Purkinje cell (primary cell): ENCODE measurements at places on chromosomes 1 and 21. TPM values are rescaled to one million over a fixed set of nuclear protein-coding genes. Genes with fewer than 3 reads are reported as not detected.

Gene LRRC38
- not detected in 2 replicates for polyA plus RNA-seq

Gene SMAP2
- polyA plus RNA-seq, result 95.3 and 110 TPM in 2 replicates

Gene DNAJC11
- 26.0 and 32.5 TPM in 2 replicates for polyA plus RNA-seq

Gene ATP5PB
- 901 and 1,193 TPM in 2 replicates for polyA plus RNA-seq

Gene CTTNBP2NL
- polyA plus RNA-seq, result 20.9 and 38.0 TPM in 2 replicates

Gene CRP
- polyA plus RNA-seq, result not detected in 2 replicates

Gene SEMA6C
- 0.95 and 2.5 TPM in 2 replicates for polyA plus RNA-seq

Gene BGLAP
- not detected in 2 replicates for polyA plus RNA-seq

Gene INPP5B
- polyA plus RNA-seq, result 0.48 and 1.2 TPM in 2 replicates

Gene CGN
- polyA plus RNA-seq, result 0.18 and 1.5 TPM in 2 replicates

Gene HCRTR1
- polyA plus RNA-seq, result not detected in 2 replicates

Gene CHIA
- polyA plus RNA-seq, result not detected in 2 replicates

Gene CR1L
- not detected in 2 replicates for polyA plus RNA-seq

Gene OLIG2
- 0.35 and 1.0 TPM in 2 replicates for polyA plus RNA-seq

Gene ZNF436
- 4.3 and 5.7 TPM in 2 replicates for polyA plus RNA-seq

Gene HHAT
- polyA plus RNA-seq, result 0.43 and 2.8 TPM in 2 replicates

Gene SAMD11
- polyA plus RNA-seq, result 0.13 TPM in 1 of 2 replicates, not detected in the other

Gene TPTE
- polyA plus RNA-seq, result not detected in 2 replicates

Gene KRTAP13-2
- polyA plus RNA-seq, result not detected in 2 replicates

Gene KRTAP27-1
- polyA plus RNA-seq, result not detected in 2 replicates

Gene PRAMEF15
- polyA plus RNA-seq, result not detected in 2 replicates

Gene RBM11
- 47.7 and 110 TPM in 2 replicates for polyA plus RNA-seq

Gene RPTN
- not detected in 2 replicates for polyA plus RNA-seq

Gene FBLIM1
- 0.07 TPM in 1 of 2 replicates, not detected in the other for polyA plus RNA-seq

Gene UBE2U
- not detected in 2 replicates for polyA plus RNA-seq

Gene OVAAL
- polyA plus RNA-seq, result not detected in 2 replicates

Gene PTGS2
- 0.13 TPM in 1 of 2 replicates, not detected in the other for polyA plus RNA-seq

Gene ZYG11B
- 18.8 and 28.2 TPM in 2 replicates for polyA plus RNA-seq

Gene RNU1-4
- polyA plus RNA-seq, result not detected in 2 replicates

Gene EFNA3
- polyA plus RNA-seq, result 2.2 and 6.2 TPM in 2 replicates

Gene S100A1
- polyA plus RNA-seq, result not detected in 2 replicates

Gene IL19
- not detected in 2 replicates for polyA plus RNA-seq

Gene AKNAD1
- polyA plus RNA-seq, result not detected in 2 replicates

Gene FMO3
- 1.9 TPM in 1 of 2 replicates, not detected in the other for polyA plus RNA-seq

Gene C1orf94
- polyA plus RNA-seq, result not detected in 2 replicates

Gene GPR25
- not detected in 2 replicates for polyA plus RNA-seq

Gene NIBAN1
- 1.5 TPM in 1 of 2 replicates, not detected in the other for polyA plus RNA-seq

Gene PAQR6
- 0.20 and 1.6 TPM in 2 replicates for polyA plus RNA-seq

Gene GBP3
- 1.9 and 2.7 TPM in 2 replicates for polyA plus RNA-seq

Gene OR10R2
- polyA plus RNA-seq, result not detected in 2 replicates

Gene SPRR4
- polyA plus RNA-seq, result not detected in 2 replicates

Gene PTPN22
- polyA plus RNA-seq, result 0.58 and 2.0 TPM in 2 replicates

Gene TRIM46
- 0.73 and 2.3 TPM in 2 replicates for polyA plus RNA-seq

Gene LCE1C
- polyA plus RNA-seq, result not detected in 2 replicates
